ENCODE measurements at places on chromosomes 1 and 21. TPM values are rescaled to one million over a fixed set of nuclear protein-coding genes. Genes with fewer than 3 reads are reported as not detected.

The SELENON gene
- 39.3 TPM for polyA plus RNA-seq

DNA sequence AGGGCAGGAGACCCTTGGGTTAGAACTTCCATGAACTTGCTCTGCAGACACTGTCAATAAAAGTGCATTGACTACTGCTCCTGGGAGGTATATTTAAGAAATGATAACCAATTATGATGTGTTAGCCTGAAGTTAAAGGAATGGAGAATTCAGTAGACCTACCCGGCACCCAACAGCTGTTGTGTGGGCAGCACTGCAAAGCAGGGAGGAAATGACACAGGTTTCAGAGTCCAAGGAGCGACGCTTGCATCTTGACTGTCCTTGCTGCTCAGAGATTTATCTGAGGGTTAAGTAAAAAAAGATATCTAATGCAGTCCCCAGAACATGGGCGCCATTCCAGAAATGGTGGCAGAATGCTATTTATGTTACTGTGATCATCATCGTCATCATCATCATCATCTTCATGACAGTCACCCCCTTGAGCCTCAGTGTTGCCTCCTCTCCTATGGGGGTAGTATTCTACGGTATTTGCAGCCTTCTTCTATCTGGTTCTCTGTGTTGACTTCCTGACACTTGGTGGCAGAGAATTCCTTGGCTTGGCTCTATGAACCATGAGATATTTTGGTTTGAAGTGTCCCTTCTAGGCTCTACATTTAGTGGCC is 225.9 kb downstream of the KAZN start:
- DNase-seq: no peak

DNA sequence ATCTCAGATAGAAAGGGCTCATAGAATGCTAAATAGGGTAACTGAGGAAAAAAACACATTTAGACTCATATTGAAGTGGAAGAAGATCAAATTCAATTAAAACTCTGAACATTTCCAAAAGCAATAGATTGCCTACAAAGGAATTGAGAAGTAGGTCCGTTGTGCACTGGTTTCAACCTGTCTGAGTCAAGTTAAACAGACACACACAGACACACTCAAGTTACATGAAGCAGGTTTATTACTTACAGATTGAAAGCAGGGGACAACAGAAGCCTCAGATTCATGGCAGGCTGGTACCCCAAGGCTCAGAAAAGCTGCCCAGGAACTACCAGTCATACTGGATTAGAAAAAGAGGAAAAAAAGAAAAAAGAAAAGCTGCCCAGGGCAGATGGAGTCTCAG is 20.7 kb upstream of the S100A2 start:
- DNase-seq: no peak

DNA sequence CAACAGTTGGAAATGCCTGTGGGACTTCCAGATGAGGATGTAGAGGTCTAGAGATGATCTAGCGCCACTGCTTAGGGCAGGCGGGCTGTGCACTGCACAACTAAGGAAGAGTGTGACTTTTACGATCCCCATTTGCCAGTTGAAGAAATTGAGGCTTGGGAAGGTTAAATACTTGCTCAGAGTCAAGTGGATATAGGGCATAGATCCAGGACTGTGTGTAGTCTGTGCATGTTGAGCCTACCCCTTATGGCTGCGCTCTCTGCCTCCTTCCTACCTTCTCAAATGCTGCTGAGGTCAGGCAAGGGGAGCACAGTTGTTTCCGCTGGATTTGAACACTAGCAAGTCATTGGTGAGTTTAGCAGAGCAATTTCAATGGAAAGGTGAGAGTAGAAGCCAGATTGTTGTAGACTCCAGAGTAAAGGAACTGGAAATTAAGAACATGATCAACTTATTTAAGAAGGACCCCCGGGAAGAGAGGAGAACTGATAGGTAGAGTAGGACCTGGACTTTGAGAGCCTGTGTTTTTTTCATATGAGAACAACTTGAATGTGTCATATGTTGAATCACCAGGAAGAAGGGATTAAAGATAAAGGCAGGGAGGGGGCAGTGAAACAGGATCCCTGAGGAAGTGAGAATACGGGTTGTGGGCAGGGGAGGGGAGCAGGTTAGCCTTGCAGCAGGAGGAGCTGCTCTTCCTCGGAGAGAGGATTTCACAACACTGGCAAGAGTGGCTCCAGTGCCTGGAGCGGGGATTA is 2.7 kb downstream of the CAPN2 start:
- peak; percentile 36 for DNase-seq

The MAEL gene
- polyA plus RNA-seq: not detected

GRCh38 chr1:42423681-42424080 is 32.1 kb downstream of the ZMYND12 start:
- DNase-seq: no peak

The GAS5 gene
- polyA plus RNA-seq: 115 TPM
